Cardiac muscle cell (in vitro differentiated cells and primary cell): ENCODE measurements at places on chromosomes 12 and 14. TPM values are rescaled to one million over a fixed set of nuclear protein-coding genes. Genes with fewer than 3 reads are reported as not detected.

Gene RIMBP2
- total RNA-seq, result 2.4 and 10.5 TPM in 2 replicates

Gene KLHDC1
- total RNA-seq, result 0.85 and 2.6 TPM in 2 replicates

GRCh38 chr12:76010732-76011458 lies 20.7 kb downstream of the PHLDA1 start:
- H3K27me3 ChIP-seq, result no peaks in the 10 kb centered on the region
- H3K27ac ChIP-seq, result no peak overlapping the region
- H3K36me3 ChIP-seq, result no peaks in the 10 kb centered on the region
- no peak for DNase-seq

Gene BBOF1
- 5.0 and 7.6 TPM in 2 replicates for total RNA-seq

Gene PTGDR
- not detected in 2 replicates for total RNA-seq

DNA sequence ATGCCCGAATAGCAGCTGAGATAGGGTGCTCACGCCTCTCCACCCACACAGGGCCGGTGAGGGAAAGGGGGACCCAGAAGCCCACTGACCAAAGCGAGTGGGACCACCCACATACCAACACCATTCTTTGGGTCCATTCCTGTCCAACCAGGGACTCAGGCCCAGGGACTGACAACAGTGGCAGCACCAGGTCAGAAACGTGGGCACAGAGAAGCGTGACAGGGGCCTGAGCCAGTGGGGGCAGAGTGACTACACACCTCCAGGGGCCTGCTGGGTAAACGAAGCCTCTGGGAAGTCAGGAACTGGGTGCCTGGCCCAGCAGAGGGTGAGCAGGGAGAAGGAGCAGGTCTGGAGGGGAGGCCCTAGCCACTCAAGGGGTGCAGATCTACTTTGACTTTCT lies 13.7 kb downstream of the SPRYD3 start:
- no peaks in the 10 kb centered on the region for H3K36me3 ChIP-seq
- H3K4me3 ChIP-seq, result no peak overlapping the region
- no peak overlapping the region for H3K27ac ChIP-seq
- no peaks in the 10 kb centered on the region for H3K27me3 ChIP-seq
- H3K4me1 ChIP-seq, result peaks cover 24% of the 10 kb centered on the region
- no peak for DNase-seq

- no peak for DNase-seq
- H3K27me3 ChIP-seq, result no peaks in the 10 kb centered on the region
- no peak overlapping the region for H3K27ac ChIP-seq
- no peak overlapping the region for H3K4me3 ChIP-seq
Measured at GRCh38 chr14:101109981-101110728, 206.6 kb upstream of the RTL1 start.

Gene PTMS
- total RNA-seq, result 194 and 290 TPM in 2 replicates

Gene TCL1A
- total RNA-seq, result not detected in 2 replicates

DNA sequence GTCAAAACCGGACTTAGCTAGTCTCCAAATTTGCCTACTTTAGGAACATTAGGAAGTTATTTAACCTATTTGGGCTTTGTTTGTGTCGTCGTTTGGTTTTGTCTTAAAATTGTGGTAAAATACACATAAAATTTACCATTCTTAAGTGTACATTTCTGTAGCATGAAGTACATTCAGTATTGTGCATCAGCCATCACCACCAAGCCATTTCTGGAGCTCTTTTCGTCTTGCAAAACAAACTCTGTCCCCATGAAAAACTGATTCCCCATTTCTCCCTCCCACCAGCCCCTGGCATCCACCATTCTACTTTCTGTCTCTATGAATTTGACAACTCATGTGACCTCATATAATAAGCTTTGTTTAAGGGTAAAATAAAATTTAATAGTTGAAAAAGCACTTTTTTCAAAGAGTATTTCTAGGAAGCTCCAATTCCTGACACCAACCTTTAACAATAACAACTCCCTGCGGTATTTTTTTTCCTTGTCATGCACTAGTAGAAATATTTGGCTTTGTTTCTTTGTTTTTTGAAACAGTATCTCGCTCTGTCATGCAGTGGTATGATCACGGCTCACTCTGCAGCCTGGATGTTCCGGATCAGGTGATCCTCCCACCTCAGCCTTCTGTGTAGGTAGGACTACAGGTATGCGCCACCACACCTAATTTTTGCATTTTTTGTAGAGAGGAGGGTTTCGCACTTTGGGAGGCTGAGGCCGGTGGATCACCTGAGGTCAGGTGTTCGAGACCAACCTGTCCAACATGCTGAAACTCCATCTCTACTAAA lies 3.6 kb upstream of the UBC start:
- H3K27me3 ChIP-seq, result no peaks in the 10 kb centered on the region
- H3K36me3 ChIP-seq, result no peaks in the 10 kb centered on the region
- DNase-seq, result no peak
- H3K4me3 ChIP-seq, result peak overlapping the region; percentile 18
- peak overlapping the region; percentile 98 for H3K27ac ChIP-seq
- H3K4me1 ChIP-seq, result peaks cover 40% of the 10 kb centered on the region

DNA sequence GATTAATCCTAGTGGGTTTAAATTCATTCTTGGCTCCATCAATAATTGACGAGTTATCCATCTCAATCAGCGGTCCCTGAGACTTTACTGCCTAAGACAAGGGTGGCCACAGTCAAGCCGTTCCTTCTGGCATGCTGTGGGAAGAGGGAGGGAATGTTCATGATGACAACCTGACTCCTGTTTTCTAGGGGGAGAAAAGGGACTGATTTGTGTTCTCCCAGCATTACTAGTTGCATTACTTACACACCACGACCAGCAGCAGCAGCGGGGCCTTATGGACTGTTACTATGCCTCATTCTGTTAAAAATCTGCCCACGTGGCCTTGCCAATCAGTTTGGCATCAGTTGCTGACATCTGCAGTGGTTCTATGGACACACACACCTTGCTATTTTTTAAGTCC lies 29.9 kb downstream of the PLEKHG7 start:
- no peak for DNase-seq
- no peaks in the 10 kb centered on the region for H3K36me3 ChIP-seq
- H3K4me3 ChIP-seq, result no peak overlapping the region
- H3K27ac ChIP-seq, result no peak overlapping the region

GRCh38 chr14:40847480-40847879 lies 759.2 kb upstream of the LRFN5 start:
- no peaks in the 10 kb centered on the region for H3K27me3 ChIP-seq
- H3K4me3 ChIP-seq, result no peak overlapping the region
- no peak for DNase-seq
- H3K27ac ChIP-seq, result no peak overlapping the region
- no peaks in the 10 kb centered on the region for H3K4me1 ChIP-seq
- no peaks in the 10 kb centered on the region for H3K36me3 ChIP-seq

Gene ZDHHC22
- total RNA-seq, result 0.12 and 0.25 TPM in 2 replicates

- no peaks in the 10 kb centered on the region for H3K27me3 ChIP-seq
- H3K27ac ChIP-seq, result no peak overlapping the region
- H3K4me3 ChIP-seq, result no peak overlapping the region
- no peaks in the 10 kb centered on the region for H3K36me3 ChIP-seq
- DNase-seq, result no peak
Measured at GRCh38 chr12:62971769-62972525, 37.0 kb upstream of the PPM1H start.

- H3K27ac ChIP-seq, result no peak overlapping the region
- H3K36me3 ChIP-seq, result no peaks in the 10 kb centered on the region
- no peak overlapping the region for H3K4me3 ChIP-seq
- no peaks in the 10 kb centered on the region for H3K27me3 ChIP-seq
- no peak for DNase-seq
Measured at GRCh38 chr12:103676893-103677292, 89.8 kb downstream of the STAB2 start.

GRCh38 chr14:65704437-65704836 lies 291.9 kb downstream of the FUT8 start:
- H3K4me1 ChIP-seq, result peaks cover 11% of the 10 kb centered on the region
- peak; percentile 49 for DNase-seq
- H3K4me3 ChIP-seq, result no peak overlapping the region
- H3K27ac ChIP-seq, result peak overlapping the region; percentile 49
- no peaks in the 10 kb centered on the region for H3K27me3 ChIP-seq

DNA sequence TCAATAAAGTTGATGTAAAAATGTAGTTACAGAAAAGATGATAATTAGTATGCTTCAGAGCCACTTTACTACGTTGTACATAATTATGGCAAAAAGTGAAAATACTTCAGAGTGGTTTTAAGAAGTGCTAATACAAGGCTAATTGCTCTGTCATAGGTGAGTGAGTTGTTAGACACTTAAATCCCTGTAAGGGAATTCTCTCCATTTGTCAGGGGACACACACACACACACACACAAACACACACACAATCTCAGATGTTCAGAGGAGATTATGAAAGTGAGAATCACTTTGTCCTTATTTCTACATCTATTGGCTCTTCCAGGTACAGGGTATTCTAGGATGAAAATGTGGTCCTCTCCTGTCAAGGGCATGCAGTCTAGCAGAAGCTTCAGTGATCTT lies 208.3 kb upstream of the PELI2 start:
- DNase-seq, result no peak
- no peak overlapping the region for H3K27ac ChIP-seq
- no peaks in the 10 kb centered on the region for H3K27me3 ChIP-seq
- no peaks in the 10 kb centered on the region for H3K4me1 ChIP-seq
- H3K4me3 ChIP-seq, result no peak overlapping the region

DNA sequence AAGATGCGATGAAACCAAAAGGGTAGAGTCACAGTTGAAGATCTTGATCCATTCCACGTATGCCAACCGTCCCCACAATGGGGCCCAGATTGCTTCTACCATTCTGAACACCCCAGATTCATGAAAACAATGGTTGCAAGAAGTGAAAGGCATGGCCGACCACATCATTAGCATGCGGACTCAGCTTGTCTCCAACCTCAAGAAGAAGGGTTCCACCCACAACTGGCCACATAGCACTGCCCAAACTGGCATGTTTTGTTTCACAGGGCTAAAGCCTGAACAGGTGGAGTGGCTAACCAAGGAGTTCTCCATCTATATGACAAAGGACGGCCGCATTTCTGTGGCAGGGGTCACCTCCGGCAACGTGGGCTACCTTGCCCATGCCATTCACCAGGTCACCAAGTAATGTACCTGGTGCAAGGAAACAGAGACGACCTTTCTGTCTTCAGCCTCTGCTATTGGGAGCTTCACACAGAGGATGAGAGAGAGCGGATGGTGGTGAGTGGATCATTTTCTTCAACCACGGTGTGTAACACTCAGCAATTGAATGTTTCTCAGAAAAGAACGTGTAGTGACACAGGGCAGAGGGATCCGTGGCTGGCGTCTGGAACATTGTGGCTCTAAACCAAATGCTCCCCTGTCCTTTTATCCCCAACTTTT lies 26.8 kb upstream of the CLEC2D start:
- DNase-seq, result no peak
- H3K27ac ChIP-seq, result no peak overlapping the region
- no peaks in the 10 kb centered on the region for H3K36me3 ChIP-seq
- no peak overlapping the region for H3K4me3 ChIP-seq
- no peaks in the 10 kb centered on the region for H3K4me1 ChIP-seq
- no peaks in the 10 kb centered on the region for H3K27me3 ChIP-seq

DNA sequence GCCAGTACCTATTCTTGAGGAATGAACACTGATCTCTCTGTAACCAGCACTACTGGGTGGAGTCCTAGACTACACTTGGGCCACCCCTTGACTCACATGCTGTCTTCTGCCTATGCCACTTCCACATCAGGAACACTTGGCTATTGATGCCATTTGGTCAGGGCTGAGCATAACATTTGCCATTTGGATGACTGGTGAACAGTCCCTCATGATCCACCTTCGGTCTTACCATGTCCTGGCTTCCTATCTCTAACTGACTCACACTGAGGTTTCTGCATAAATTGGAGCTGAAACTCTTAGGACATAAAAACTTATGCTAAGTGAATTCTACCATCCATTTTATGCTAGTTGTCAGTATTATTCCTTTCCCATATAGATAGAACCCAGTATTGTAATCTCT lies 91.7 kb upstream of the PELI2 start:
- H3K27ac ChIP-seq, result no peak overlapping the region
- no peak overlapping the region for H3K4me3 ChIP-seq
- H3K4me1 ChIP-seq, result no peaks in the 10 kb centered on the region
- no peak for DNase-seq

Gene TSHR
- 0.32 and 1.2 TPM in 2 replicates for total RNA-seq

- no peaks in the 10 kb centered on the region for H3K27me3 ChIP-seq
- no peak overlapping the region for H3K27ac ChIP-seq
- no peaks in the 10 kb centered on the region for H3K4me1 ChIP-seq
- peak; percentile 37 for DNase-seq
- H3K36me3 ChIP-seq, result no peaks in the 10 kb centered on the region
- H3K4me3 ChIP-seq, result no peak overlapping the region
Measured at GRCh38 chr12:67811437-67812361, 163.2 kb downstream of the DYRK2 start.

Gene SLC6A12
- total RNA-seq, result 0.33 and 0.63 TPM in 2 replicates

DNA sequence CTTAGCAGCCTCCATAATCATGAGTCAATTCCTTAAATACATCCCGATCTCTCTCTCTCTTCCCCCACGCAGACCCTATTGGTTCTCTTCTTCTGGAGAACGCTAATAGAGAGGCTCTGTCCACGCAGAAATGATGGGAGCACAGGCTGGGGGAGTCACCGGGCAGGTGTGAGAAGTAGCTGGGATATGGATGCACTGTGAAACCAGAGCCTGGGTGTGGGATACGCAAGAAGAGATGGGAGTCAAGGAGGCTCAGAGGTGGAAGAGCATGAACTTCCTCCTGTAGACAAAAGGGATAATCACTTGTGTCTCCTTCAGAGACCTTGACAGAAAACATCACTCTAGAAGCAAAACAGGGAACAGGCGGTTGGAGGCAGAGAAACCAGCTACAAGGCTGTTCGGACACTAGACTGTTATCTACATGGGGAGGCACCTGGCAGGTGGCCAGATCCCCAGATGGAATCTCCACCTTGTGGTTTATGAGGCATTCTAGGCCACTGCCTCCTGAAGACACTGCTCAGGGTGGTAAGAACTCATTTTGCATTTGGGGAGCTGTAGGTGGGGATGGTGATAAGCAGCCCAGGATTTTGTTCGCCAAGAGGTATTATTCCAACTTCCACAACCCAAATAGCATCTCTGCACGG lies 7.2 kb upstream of the SELPLG start:
- H3K27ac ChIP-seq, result peak overlapping the region; percentile 70
- H3K4me3 ChIP-seq, result no peak overlapping the region
- no peaks in the 10 kb centered on the region for H3K27me3 ChIP-seq
- peaks cover 19% of the 10 kb centered on the region for H3K4me1 ChIP-seq

DNA sequence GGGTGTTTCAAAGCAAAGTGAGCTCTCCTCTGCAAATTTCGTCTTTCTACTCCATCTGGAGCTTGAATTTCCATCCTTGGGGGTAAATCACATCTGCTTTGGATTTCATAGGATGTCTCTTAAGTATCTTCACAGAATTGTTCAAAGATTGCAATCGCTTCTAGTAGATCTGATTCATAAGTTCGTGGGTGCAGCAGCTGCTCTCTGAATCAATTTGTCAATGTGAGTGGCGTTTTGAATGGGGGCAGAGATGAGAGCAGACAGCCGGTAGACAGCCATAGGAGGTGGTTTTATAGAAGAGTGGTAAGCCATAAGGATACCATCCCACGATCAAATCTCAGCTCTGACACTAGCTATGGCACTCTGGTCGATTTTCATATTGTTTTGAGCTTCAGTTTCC lies 146.0 kb upstream of the RPH3A start:
- peaks cover 3% of the 10 kb centered on the region for H3K27me3 ChIP-seq
- no peak overlapping the region for H3K27ac ChIP-seq
- no peaks in the 10 kb centered on the region for H3K36me3 ChIP-seq
- no peak overlapping the region for H3K4me3 ChIP-seq
- no peak for DNase-seq

- peaks cover 35% of the 10 kb centered on the region for H3K36me3 ChIP-seq
- no peaks in the 10 kb centered on the region for H3K4me1 ChIP-seq
- no peak overlapping the region for H3K27ac ChIP-seq
- H3K27me3 ChIP-seq, result no peaks in the 10 kb centered on the region
- H3K4me3 ChIP-seq, result no peak overlapping the region
Measured at GRCh38 chr14:100362311-100362927, 39.3 kb downstream of the SLC25A47 start.
